NCI-H524 (cell line): ENCODE measurements at places on chromosomes 2 and 18.
A peak's percentile ranks its signal among the peaks of the same experiment; 100 is the strongest.

DNA sequence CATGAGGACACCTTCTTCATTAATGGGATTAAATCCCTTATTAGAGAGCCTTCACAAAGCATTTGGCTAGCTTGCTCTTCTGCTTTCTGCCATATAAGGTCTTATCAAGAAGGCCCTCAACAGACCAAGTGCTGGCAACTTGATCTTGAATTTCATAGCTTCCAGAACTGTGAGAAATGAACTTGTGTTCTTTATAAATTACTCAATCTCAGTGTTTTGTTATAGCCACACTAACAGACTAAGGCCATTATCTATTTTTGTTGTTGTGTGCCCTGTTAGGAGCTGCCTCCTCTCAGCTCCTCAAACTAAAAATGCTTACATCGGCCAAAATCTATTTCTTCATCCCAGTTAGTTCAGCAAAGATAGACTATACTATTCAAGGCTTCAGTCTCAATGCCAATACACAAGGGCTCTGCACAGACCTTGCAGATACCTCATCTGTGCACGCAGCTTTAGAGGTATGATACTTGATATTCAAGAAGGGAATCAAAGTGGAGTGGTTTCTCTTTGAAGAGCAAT, 182.9 kb downstream of the GPD2 start:
- DNase-seq: peak; percentile 86

DNA sequence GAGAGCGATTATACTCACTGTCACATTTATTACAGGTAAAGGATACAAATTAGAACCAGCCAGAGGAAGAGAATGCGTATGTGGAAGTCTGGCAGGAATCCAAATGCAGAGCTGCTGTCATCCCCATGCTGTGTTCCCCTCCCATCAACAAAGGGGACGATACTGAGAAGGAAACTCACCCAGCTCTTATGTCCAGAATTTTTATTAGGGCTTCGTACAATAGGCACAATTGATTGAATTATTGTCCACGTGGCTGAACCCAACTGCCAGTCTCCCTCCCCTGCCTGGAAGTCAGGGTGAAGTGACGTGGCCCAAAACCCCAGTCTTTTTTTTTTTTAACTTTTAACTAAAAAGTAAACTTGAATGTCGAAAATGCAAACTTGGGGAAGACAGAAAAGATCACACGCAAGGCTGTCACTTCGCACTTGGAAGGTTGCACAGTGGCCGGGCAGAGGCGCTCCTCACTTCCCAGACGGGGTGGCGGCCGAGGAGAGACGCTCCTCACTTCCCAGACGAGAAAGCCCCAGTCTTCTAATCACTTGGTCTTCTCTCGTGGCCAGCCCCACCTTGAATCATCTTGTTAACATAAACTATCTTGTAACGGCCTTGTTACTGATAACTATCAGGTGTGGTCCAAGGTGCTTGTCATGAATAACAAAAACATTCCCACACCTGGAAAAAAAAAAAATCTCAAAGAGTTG, 40.0 kb upstream of the ITSN2 start:
- no peak for DNase-seq

DNA sequence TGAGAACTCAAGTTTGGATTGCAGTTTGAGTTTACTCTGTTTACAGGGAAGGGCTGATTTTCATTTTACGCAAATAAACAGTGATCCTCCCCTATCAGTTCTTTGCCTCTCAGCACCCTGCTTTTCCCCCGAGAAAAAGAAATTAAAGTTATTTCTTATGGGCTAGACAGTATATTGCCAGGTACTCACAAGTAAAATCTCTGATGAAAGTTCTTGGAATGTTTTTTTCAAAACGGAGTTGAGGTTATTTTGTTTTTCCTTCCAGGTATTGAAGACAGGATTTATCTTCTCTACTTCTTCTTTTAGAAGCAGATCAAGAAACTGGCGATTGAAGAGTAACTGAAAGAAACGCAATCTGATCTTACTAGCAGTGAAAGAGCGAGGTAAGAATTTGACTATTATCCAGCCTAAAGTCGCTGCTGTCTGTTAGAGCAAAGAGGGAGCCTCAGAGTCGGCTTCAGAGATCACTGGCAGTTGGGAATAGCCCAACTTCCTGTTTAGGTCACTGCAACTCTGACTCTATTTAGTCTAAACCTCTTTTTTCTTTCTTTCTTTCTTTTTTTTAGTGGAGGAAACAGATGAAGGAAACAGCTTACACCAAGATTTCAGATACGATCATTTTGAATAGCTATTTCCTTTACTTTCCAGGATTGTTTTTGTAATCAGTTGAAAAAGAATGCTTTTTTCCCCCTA, at the start of gene TFPI:
TSS of gene TFPI (minus strand) at position 425 of the 693 bp plus-strand sequence. CDS start 50,667 bp downstream, outside the sequence.
- DNase-seq: no peak

DNA sequence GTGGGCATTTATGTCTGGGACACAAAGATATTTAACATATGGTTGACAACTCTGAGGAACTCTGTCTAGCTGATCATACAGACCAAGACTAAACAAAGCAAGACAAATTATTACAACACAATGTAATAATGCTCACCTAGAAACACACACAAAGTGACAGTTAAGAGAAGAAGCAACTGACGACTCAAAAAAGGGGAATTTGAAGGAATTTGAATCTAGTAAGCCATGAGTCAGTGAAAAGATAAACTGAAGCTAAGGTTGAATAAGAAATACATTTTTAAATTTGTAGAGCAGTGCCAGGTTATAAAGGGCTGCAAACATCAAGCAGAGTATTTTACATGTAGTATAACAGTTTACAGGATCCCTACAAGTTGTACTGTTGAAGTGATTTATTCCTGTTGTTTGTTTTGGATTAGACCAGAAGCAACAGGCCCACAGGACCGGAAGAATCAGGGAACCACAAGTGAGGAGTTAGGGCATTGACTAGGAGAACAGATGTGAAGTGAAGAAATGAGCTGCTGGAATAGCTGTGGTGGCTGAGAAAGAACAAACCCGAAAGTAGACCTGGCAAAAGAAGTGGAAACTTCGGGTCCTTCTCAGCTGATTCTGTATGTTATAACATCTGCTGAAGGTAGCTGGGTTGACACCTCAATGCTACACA, 35.6 kb downstream of the IFIH1 start:
- no peak for DNase-seq

- no peak for DNase-seq
These were observed 42.2 kb downstream of the COL3A1 start for GRCh38 chr2:189016311-189016861.

- no peak for DNase-seq
These were observed 23.7 kb downstream of the ASB1 start for GRCh38 chr2:238450440-238450861.

GRCh38 chr2:124018890-124019289, 6.2 kb upstream of the CNTNAP5 start:
- DNase-seq: peak; percentile 16

GRCh38 chr18:33712719-33713118, 134.7 kb downstream of the ASXL3 start:
- DNase-seq: peak; percentile 7

DNA sequence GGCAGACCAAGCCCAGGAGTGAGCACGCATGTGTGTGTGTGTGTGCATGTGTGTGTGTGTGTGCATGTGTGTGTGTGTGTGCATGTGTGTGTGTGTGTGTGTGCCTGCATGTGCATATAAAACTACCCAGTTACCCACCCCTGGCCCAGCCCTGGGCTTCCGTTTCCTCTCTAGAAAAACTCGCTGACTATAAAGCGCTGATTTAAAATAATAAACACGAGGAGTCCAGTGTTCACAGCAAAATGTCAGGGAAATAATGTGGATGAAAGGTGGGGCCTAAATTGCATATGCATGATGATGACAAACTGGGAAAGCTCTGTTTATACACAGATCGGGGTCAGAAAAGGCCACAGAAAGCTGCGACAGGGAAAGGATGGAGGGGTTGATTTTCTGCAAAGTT, 7.5 kb downstream of the ADCY3 start:
- no peak for DNase-seq

DNA sequence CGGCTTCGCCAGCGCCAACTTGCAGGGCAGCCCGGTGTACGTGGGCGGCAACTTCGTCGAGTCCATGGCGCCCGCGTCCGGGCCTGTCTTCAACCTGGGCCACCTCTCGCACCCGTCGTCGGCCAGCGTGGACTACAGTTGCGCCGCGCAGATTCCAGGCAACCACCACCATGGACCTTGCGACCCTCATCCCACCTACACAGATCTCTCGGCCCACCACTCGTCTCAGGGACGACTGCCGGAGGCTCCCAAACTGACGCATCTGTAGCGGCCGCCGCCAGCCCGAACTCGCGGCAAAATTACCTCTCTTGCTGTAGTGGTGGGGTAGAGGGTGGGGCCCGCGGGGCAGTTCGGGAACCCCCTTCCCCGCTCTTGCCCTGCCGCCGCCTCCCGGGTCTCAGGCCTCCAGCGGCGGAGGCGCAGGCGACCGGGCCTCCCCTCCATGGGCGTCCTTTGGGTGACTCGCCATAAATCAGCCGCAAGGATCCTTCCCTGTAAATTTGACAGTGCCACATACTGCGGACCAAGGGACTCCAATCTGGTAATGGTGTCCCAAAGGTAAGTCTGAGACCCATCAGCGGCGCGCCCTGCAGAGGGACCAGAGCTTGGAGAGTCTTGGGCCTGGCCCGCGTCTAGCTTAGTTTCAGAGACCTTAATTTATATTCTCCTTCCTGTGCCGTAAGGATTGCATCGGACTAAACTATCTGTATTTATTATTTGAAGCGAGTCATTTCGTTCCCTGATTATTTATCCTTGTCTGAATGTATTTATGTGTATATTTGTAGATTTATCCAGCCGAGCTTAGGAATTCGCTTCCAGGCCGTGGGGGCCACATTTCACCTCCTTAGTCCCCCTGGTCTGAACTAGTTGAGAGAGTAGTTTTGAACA, 15.1 kb downstream of the HOXD3 start:
- peak; percentile 43 for DNase-seq

- DNase-seq: no peak
These were observed 14.2 kb downstream of the TNFRSF11A start for GRCh38 chr18:62339106-62339988.

DNA sequence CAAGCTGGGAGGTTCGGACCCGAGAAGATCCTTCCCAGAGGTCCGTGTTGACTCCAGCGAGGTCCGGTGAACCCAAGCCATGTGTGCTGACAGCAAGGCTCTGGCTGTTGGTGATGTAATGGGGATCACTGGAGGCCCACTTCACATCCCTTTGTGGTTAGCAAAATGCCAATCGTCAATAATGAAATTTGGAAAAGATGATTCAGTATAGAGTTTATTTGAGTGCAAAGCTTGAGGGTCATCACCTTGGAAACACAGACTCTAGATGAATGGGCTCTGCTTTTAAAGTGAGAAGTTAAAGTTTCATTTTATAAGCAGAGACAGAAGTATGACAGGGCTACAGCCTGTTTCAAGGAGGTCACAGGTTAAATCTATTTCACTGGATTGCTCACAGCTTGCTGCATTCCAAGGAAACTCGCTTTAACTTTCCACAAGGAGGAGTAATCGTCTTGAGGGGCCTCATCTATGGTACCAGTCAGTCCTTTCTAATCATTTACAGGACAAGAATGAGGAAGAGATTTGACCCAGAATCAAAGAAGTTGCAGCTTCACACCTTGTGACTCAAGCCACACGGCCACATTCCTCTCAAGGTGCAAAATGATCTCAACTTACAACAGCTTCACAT, 140.5 kb downstream of the TPO start:
- DNase-seq: no peak

DNA sequence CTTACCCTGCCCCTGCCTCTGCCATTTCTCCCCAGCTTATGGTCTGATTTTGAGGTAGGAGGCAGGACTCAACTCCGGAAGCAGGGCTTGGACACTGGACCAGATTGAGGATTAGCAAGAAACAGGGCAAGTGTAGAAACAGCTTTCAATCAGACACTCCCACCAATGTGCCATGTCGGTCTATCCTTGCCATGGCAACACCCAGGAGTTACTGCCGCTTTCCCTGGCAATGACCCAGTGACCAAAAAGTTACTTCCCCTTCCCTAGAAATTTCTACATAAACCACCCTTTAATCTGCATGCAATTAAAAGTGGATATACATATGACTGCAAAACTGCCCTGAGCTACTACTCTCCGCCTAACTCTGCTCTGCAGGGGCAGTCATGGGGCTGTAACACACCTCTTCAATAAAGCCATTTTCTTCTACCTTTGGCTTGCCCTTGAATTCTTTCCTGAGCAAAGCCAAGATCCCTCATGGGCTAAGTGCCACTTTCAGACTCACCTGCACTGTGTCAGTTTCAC, 156.7 kb downstream of the LPIN1 start:
- no peak for DNase-seq

DNA sequence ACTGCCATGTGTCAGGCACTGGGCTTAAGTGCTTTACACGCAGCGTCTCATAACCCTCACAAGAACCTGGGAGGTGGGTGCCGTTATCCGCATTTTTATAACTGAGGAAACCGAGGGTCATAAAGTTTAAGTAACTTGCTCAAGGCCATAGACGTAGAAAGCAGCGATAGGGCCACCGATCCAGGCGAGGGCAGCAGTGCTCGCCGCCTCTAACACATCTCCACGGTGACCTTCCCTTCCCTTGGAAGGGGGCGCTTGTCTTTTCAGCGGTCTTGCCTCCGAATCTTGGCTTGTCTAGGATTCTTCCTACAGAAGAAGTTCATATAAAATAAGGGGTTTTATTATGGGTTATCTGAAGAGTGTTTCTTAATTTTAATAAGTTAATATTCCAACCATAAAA, 186.6 kb downstream of the GBX2 start:
- DNase-seq: no peak

DNA sequence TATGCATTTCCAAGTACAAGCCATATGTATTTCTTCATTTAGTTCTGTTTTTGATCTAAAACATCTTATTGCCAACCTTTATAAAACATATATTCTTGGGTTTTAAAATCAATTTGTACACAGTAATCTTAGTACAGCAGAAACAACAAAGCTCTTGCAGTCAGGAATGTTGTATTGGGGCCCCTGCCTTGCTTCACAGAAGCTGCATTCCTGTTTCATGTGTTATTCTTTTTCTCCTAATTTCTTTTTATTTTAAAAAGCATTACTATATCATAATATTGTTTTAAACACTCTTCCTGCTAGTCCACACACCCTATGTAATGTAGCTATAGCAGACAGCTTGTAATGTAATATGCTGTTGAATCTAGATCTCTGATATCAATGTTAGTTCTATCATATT, 24.0 kb downstream of the SERPINB7 start:
- DNase-seq: no peak

DNA sequence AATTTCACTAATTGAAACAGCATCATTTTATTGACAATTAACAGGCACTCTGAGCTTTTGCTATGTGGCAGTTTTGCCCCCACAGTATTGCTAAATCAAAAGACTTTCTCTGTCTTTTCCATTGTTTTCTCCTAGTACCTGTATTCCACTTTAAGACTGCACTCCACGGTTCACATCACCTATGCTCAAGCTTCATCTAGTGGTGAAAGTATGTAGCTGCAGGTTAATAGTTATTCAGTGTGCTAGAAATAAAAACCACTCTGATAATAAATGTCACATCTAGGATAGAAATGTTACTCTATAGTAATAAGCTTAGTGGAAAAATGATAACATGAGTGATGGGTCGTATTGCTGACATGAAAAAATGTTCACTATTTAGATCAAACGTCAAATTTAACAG, 24.6 kb downstream of the ARL6IP6 start:
- no peak for DNase-seq

DNA sequence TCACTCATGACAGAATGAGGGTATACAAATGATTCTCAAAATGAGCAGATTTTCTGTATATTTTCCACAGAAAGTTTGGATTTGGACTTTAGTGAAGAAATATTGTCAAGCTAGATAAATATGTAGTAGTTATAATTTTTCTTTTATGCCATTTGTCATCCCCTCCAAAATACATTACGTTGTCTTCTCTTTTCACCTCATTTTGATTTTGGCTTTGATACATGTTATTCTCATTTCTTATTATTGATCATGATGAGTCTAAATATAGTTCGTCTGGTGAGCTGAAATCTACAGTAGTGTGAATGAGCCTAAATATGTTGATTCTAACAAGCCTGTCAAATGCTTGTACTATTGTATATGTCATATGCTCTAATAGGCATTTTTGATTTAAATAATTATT, 12.3 kb downstream of the DDX1 start:
- no peak for DNase-seq
